ENCODE measurements at places on chromosomes 4 and X. TPM values are rescaled to one million over a fixed set of nuclear protein-coding genes. Genes with fewer than 3 reads are reported as not detected.

GRCh38 chr4:79358438-79358837 lies 32.6 kb upstream of the NAA11 start:
- no peak for DNase-seq

DNA sequence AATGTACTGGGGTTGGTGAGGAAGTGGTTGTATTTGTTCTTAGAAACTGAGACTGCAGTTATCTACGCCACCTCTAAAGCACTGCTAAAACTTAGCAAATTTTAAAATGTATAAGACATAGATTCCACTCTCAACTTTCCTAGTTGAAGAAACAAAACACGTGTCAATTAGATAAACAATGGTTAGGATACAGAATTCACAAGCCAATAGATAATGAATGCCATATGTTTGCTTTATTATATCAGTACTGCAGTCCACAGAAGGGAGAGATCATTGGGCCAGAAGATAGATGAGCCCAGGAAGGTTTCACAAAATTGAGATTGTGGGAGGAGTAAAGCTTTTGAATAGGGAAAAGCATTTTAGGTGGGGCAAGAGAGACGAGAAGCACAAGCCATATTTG lies 14.3 kb downstream of the TMEM33 start:
- no peak for DNase-seq

DNA sequence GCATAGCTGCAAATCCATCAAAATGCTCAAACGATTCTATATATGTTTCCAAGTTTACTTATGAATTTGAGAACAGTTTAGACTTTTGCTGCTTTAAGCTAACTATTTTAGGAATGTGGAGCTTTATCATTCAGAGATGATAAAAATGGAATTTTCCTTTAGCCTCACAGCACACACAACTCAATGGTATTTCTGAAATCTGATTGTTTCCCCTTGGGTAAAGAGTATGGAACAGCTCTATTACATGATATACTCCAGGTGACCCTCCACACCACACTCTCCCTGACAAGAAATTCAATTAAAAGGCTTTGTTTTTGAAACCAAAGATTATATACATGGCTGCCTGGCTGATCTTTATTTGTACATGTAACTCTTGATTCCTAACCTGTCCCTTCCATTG lies 120.0 kb downstream of the LUZP4 start:
- no peak for DNase-seq

DNA sequence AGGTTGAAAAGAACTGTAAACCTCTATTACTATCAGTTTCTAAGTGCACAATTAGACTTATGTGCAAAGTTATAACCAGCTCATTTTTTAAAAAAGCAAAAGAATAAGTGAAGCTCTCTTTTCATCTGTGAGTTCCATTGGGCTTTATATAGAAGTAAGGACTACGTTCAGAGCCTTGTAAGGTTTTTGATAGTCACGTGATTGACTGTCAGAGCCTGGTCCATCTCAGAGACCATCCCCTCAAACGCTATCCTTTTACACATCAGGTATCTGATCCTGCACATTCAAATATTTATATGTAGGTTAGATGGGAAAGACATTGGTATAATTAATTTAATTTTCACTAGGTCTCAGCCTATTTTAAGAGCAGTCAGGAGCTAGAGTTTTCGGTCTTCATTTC lies 279.3 kb downstream of the INPP4B start:
- DNase-seq, result peak; percentile 51

GRCh38 chr4:163063891-163064290 lies 102.8 kb downstream of the NAF1 start:
- DNase-seq, result no peak

Gene DNAAF6
- not detected for total RNA-seq

DNA sequence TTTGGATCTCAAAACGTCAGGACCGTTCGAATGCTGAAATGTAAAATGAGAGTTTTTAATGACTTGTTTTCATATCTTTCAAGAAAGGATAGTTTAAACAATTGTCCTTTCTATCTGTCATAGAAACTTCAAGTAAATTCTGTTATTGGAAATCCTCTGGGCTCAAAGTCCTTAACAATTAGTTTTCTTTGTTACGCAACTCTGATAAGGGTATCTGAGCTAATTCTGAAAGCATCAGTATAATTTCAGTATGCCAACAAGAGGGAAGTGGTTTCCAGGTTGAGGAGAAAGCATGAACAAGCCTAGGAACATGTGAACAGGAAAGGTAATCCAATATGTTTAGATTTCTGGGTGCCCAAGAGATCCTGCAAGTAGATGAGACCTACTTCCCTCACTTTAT lies 22.0 kb downstream of the ADH7 start:
- DNase-seq, result no peak

Gene FGG
- total RNA-seq, result not detected

DNA sequence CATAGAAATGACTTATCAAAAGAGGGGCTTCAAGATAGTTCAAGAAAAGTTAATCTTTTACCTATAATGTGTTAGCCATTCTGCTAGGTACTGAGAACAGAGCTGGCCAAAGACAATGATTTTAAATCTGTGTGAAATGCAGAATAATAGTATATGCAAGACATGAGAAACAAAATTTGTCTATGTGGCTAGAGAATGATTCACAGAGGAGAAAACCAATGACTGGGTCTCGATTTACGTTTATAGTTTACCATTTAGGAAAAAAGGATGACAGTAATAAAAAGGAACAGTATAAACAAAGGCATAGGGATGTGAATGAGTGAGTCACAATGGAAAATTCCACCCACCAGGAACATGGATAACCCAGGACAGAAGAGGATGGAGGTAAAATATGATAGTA lies 31.9 kb downstream of the NPFFR2 start:
- DNase-seq, result no peak

GRCh38 chrX:25004485-25005032 lies 11.2 kb downstream of the ARX start:
- no peak for DNase-seq

GRCh38 chrX:99722094-99722493 lies 688.0 kb downstream of the PCDH19 start:
- no peak for DNase-seq

- DNase-seq, result no peak
These were observed 132.1 kb upstream of the SLC4A4 start for GRCh38 chr4:71206763-71207162.

- DNase-seq, result no peak
These were observed 3.3 kb downstream of the PCDH10 start for GRCh38 chr4:133152330-133152821.

GRCh38 chrX:47316276-47317025 lies 53.9 kb upstream of the ZNF157 start:
- DNase-seq, result no peak

Data from natural killer cell (primary cell).